ENCODE measurements at places on chromosomes 5 and 9.

DNA sequence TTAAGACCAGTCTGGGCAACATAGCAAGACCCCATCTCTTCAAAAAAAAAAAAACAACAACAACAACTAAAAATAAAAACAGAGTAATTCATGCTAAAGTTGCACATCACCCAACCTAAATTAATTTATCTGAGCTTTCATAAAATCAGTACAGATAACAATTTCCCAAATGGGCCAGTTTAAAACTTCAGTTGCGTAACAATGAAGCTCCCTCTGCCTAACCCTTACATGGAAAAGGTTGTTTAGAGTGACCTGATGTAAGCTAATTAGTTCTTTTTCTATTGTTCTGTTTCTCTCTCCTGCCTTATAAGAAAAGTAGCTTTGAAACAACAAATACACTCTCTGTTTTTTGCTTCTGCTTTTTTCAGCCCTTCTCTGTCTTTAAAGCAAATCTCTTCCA lies 46.2 kb upstream of the SLC28A3 start:
- DNase-seq, result no peak

GRCh38 chr9:123453831-123454321 lies 97.9 kb downstream of the CRB2 start:
- no peak for DNase-seq

DNA sequence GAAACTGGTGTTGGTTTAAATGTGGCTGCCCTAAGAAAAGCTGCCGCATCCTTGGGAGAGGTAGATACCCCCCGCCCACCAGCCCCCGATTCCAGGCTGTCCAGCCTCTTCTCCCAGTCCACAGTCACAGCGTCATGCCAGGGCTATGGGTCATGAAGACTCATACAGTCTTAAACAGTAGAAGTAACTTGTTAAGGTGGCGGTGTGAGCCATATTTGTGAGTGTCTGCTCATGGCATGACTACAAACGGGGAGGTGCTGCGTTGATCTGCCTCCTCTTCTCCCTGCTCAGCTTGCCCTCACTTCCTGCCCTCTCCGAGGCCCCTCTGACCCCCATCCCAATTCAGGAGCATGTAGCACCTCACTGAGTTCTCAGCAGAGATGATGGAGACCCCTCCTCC lies 20.8 kb downstream of the FGD3 start:
- DNase-seq, result no peak

- DNase-seq, result no peak
Observed at GRCh38 chr5:122056913-122057312, 21.1 kb downstream of the LOX start.

DNA sequence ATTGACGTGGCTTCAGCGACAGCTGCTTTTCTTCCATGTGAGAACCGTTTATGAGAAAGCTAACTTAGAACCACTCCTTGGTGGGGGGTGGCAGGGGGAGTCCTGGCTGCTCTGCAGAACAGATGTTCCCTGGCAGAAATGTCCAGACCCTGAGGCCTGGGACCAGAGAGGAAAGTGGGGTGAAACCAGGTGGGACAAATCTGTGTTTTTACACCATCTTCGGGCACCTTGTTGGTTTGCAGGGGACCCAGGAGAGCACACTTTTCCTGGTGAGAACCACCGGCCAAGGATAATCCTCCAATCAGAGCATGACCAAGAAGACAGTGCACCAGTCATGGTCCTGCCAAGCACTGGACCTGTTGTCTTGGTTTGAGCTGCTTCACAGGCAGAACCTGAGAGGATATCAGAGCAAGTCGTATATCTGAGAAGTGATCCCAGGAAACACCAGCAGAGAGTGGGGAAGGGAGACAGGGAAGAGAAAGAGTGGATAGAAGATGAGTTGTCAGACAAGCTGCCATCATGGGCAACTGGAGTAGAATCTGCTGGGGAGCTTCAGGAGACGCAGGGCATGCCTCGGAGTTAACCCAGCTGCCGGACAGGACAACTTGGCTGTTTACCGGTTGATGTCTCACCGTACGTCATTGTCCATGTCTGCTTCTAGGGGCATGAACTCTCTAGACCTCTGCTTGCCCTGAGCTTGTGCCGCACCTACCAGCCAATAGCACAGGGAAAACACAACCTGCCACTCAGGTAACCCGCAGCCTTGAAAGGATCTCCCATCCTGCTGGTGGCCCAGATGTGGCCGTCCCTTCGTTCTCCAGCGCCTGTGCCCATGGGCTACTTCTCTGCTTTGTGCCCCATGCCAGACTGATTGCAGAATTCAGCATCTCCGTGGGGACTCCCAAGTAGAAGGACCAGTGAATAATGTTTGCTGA lies 178.4 kb upstream of the MVB12B start:
- DNase-seq, result no peak

All from MM.1S (cell line).